GM03348 (cell line): ENCODE measurements at places on chromosomes 3 and 15.

- DNase-seq: no peak
Measured at GRCh38 chr3:53721187-53722119, 124.8 kb downstream of the CHDH start.

- peak; percentile 65 for DNase-seq
Measured at GRCh38 chr3:55486101-55486856, 827 bp downstream of the WNT5A start.

DNA sequence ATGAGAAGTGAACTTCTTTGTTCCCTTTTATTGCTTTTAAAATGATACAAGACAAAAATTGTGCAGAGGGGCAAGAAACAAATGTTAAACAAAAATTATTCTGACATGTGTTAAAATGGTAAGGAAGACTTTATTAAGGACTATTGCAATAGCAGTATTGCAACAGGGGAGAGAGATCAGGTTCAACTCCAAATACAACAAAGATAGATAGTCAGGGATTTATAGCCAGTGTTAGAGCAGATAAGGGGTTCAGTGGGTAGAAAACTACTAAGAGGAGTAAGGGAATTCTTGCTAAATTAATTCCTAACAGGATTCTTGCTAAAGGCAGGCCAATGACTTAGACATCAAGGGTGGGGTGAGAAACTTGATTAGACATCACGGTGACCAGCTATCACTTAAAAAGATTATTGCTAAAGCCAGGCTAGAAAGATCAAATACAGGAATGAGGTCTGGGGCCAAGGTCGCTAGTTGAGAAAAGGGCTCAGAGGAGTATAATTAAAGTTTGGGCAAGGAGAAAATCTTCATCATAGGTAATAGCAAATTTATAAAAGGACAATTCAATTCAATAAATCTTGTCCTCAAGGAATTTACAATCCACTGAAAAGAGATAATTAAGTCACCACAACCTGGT lies 81.5 kb downstream of the FHIT start:
- DNase-seq: no peak

- peak; percentile 21 for DNase-seq
Measured at GRCh38 chr15:58840048-58840447, 68.9 kb downstream of the MINDY2 start.

DNA sequence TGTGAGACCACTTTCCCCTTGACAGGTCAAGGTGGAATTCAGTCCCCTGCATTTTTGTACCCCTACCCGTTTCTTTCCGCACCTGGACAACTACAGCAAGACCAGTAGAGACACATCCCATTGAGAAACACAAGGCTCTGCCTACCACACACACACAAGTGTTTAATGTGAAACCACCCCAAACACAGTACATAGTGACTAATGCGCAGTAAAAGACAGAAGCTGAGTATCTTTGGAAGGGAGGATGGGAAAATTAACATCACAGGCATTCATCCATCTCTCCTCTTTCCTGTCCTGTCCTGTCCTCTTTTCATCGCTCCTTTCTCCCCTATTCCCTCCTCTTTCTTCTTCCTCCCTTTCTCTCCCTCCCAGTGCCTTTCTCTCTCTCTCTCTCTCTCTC lies 64.8 kb downstream of the SCN11A start:
- DNase-seq: no peak

DNA sequence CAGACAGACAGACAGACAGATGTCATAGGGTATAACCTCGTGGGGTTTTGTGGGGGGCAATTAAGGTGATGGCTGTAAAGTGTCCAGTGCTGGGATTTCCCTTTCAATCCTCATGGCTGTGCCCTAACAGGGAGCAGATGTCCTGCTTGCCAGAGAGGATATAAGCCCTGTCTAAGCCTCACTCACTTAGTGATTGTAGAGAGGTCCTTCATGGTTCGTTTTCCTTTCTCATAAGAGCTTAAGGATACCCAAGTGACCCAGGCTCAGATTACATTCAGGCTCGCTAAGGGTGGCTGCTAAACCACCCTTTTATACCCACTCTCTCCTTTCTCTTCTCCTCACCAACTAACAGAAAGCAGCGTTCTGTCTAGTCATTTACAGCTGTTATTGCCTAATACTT lies 19.2 kb downstream of the LYSMD2 start:
- DNase-seq: no peak

DNA sequence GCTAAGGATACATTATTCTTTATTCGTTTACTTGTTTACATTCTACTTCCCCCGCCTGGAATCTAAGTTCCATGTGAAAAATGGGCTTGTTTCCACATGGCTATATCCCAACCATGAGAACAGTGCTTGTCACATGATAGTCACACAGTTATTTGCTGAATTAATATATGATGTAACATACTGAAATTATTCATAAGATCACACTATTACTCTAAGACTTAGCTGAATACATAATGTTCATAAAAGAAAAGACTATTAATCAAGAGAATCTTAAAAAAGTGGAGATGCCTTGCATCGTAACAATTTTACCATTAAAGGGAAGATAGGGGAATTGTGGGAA lies 6.5 kb downstream of the PBRM1 start:
- no peak for DNase-seq

DNA sequence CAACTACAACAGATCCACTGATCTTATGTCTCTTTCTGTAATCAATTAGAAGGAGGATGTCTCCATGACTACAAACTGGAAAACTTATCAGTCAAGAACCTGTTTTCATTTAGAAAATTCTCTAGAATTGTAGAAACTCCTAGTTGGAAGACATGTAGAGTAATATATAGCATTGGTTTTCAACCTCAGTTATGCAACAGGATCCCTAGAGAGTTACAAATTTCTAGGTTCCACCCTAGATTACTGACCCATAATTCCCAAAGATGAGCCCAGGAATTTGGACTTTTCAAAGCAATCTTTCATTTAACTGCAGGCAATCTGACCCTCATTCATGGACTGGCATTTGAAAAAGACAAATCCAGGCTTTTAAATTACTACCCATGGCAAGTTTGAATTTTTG lies 116.9 kb upstream of the RAP2B start:
- peak; percentile 12 for DNase-seq

GRCh38 chr3:159795042-159795441 lies 193.6 kb upstream of the IL12A start:
- no peak for DNase-seq

DNA sequence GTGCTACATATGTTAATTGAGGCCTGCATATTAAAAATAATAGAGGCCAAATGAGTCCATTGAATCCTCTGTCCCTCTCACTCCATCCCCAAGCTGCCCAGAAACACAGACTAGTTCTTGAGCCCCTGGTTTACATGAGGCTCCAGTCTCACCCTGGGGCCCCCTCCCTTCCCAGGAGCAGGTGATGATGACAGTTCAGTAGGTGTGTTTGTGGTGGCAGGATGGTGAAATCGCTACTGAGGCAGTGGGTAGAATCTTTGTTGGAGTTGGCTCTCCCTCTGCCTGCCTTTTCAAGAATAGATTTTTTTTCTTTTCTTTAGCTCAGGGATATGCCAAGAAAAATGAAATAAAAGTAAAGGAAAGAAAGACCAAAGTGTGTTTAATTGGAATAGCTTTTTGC lies 288.7 kb downstream of the EPHB1 start:
- DNase-seq: no peak

- DNase-seq: peak; percentile 18
Measured at GRCh38 chr3:62151591-62151990, 221.8 kb downstream of the FEZF2 start.

GRCh38 chr3:128372281-128372680 lies 94.4 kb downstream of the DNAJB8 start:
- DNase-seq: no peak

- peak; percentile 35 for DNase-seq
Measured at GRCh38 chr3:143158014-143158988, 38.7 kb downstream of the CHST2 start.

- no peak for DNase-seq
Measured at GRCh38 chr15:74120426-74120825, 10.0 kb upstream of the ISLR2 start.

- peak; percentile 54 for DNase-seq
Measured at GRCh38 chr3:149934524-149934923, 36.2 kb downstream of the PFN2 start.

- DNase-seq: peak; percentile 86
Measured at GRCh38 chr15:31326875-31327668, 437 bp downstream of the KLF13 start.

DNA sequence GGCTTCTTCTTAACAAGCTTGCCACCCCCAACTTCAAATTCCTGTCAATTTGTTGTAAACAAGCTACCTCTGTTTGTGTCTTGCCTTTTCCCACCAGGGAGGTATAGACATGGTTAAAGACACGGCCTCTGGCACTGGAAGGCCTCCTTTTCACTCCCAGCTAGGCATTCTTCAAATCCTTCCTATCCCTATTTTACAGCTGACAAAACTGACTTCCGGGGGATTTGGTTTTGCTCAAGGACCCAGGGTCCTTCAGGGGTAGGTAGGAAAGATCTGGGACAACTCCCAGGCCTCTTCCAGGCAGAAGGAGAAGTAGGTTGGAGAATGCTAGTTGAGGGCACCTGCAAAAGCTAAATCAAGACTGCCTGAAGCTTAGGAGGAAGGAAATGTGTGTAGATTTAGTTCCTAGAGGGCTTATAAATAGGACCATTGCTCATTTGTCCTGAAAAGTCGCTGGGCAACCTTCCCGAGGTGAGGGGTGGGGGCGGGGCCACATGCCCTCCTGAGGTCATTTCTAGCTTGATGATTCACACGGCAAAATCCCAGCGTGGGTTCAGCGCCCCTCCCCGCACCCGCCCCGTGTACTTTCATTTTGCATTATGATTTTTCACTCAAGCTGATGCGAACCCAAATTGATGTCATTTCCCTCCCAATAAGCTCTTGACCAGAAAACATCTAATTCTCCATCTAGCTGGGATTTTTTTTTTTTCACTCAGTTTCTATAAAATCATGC lies 365.5 kb downstream of the SHQ1 start:
- DNase-seq: peak; percentile 76

- DNase-seq: no peak
Measured at GRCh38 chr15:70789213-70789612, 25.9 kb upstream of the UACA start.
